Stomach (tissue), 19 donors: ENCODE measurements at places on chromosomes 2 and 18.

DNA sequence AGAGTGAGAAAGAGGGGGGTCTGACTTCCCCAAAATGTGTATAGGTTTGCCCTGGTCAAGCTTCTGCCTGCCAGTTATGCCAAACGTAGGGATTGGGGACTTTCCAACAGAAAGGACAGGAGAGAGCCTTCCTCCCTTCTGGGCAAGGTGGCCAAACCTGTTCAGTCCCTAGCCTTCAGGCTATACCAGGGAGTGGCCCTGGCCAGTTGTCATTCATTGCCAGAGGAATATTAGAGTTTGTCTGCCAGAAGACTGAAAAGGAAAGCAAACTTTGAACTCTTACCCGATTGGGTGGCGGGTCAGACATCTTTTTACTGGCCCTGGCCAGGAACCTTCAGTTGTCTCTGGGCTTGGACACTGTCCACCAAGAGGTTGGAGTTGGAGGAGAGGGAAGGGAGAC, 22.1 kb downstream of the RAB3GAP1 start:
- peaks cover 13% of the 10 kb centered on the region for H3K36me3 ChIP-seq
- H3K27ac ChIP-seq: no peak overlapping the region
- no peaks in the 10 kb centered on the region for H3K27me3 ChIP-seq
- no peaks in the 10 kb centered on the region for H3K4me1 ChIP-seq

- H3K4me3 ChIP-seq: no peak overlapping the region
- no peaks in the 10 kb centered on the region for H3K27me3 ChIP-seq
- H3K36me3 ChIP-seq: no peaks in the 10 kb centered on the region
Observed at GRCh38 chr2:191946471-191947182, 99.7 kb upstream of the CAVIN2 start.

GRCh38 chr2:109648041-109648527, 33.9 kb downstream of the SOWAHC start:
- no peak for DNase-seq
- H3K4me3 ChIP-seq: no peak overlapping the region
- no peak overlapping the region for H3K27ac ChIP-seq
- peaks cover 10% of the 10 kb centered on the region for H3K4me1 ChIP-seq
- no peaks in the 10 kb centered on the region for H3K27me3 ChIP-seq

GRCh38 chr2:118801151-118801550, 46.3 kb downstream of the EN1 start:
- H3K36me3 ChIP-seq: no peaks in the 10 kb centered on the region
- H3K4me3 ChIP-seq: no peak overlapping the region
- no peak for DNase-seq
- no peak overlapping the region for H3K27ac ChIP-seq
- H3K4me1 ChIP-seq: no peaks in the 10 kb centered on the region

- DNase-seq: no peak
- H3K27ac ChIP-seq: no peak overlapping the region
- no peaks in the 10 kb centered on the region for H3K36me3 ChIP-seq
- no peaks in the 10 kb centered on the region for H3K27me3 ChIP-seq
Observed at GRCh38 chr2:26607698-26608097, 33.5 kb downstream of the CIB4 start.

DNA sequence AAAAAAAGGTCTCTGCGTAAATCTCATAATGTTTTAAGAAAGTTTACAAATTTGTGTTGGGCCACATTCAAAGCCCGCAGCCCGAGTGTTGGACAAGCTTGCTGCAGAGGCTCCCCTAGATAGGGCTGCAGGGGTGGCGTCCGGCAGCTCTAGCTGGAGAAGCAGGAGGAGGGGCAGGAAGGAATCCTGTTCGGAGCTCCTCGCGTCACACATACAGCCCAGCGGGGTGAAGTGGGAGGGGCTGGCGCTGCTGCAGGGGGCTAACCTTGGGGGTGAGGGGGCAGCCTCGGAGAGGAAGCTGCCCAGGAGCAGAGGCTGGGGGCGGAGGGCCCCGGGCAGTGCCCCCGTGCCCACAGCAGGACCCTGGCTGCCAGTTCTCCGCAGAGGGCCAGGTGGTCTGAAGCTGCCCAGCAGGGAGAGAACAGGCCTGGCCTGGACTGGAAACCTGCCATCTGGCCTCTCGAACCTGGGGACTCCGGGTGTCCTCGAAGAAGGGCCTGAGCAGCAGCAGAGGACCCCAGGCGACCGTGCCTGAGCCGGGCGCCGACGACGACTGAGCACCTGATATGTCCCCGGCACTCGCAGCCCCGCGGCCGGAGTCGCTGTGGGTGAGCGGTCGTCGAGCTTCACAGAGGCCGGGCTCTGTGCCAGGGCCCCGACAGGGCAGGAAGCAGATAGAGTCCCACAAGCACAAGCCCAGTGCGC, 2.6 kb upstream of the GPR35 start:
- peak; percentile 45 for DNase-seq
- no peak overlapping the region for H3K27ac ChIP-seq
- H3K4me1 ChIP-seq: peaks cover 38% of the 10 kb centered on the region

DNA sequence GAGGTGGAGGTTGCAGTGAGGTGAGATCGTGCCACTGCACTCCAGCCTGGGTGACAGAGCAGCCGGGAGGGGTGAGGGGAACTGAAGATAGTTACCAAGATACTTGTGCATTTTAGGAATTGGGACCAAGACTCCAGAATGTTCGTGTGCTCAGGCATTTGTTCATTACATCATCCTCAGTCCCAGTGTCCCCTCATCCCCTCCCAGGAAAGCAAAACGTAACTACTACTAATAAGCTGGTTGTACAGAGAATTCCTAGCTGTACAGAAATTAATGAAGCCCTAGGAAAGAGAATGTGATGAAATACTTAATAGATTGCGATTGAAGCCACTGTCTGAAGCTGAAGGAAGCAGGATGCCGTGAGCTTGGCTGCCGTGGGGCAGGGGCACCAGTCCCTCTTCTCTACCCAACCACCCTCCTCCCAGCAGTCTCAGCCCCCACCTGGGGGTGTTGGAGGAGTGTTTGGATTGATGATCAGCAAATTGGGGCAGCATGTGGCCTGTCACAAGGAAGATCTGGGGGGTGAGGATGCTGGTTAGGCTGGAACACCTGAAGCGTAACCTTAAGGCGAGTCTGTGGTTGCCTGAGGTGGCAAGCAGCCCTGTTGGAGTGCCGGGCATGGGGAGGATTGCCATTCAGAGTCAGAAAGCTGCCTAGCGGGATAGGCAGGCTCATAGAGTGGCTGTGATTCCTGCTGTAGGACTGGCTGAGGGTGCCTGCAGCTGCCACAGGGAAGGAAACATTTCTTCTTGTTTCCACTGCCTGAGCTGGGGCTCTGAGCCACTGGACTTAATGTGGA, 140.9 kb downstream of the SH3RF3 start:
- H3K27me3 ChIP-seq: no peaks in the 10 kb centered on the region
- H3K36me3 ChIP-seq: no peaks in the 10 kb centered on the region
- H3K27ac ChIP-seq: no peak overlapping the region
- peaks cover 36% of the 10 kb centered on the region for H3K4me1 ChIP-seq
- no peak overlapping the region for H3K4me3 ChIP-seq
- DNase-seq: no peak

DNA sequence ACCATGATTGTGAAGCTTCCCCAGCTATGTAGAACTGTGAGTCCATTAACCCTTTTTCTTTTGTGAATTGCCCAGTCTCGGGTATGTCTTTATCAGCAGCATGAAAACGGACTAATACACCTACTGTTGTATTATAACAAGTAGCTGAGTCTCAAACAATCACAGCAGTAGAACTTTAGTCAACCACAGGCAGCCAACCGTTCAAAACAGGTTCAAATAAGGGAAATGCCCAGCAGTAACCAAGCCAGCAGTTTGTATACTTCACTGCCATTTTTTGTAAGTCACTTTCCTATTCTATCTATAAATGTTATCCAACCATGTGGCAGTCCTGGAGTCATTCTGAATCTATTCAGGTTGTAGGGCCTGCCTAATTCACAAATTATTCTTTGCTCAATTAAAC, 1560.6 kb upstream of the SLC39A10 start:
- H3K27ac ChIP-seq: no peak overlapping the region
- no peak for DNase-seq
- no peaks in the 10 kb centered on the region for H3K4me1 ChIP-seq
- H3K4me3 ChIP-seq: no peak overlapping the region

- H3K27me3 ChIP-seq: no peaks in the 10 kb centered on the region
- no peak for DNase-seq
- no peaks in the 10 kb centered on the region for H3K36me3 ChIP-seq
- no peak overlapping the region for H3K4me3 ChIP-seq
- no peak overlapping the region for H3K27ac ChIP-seq
Observed at GRCh38 chr2:205461169-205461568, 221.1 kb upstream of the NRP2 start.

DNA sequence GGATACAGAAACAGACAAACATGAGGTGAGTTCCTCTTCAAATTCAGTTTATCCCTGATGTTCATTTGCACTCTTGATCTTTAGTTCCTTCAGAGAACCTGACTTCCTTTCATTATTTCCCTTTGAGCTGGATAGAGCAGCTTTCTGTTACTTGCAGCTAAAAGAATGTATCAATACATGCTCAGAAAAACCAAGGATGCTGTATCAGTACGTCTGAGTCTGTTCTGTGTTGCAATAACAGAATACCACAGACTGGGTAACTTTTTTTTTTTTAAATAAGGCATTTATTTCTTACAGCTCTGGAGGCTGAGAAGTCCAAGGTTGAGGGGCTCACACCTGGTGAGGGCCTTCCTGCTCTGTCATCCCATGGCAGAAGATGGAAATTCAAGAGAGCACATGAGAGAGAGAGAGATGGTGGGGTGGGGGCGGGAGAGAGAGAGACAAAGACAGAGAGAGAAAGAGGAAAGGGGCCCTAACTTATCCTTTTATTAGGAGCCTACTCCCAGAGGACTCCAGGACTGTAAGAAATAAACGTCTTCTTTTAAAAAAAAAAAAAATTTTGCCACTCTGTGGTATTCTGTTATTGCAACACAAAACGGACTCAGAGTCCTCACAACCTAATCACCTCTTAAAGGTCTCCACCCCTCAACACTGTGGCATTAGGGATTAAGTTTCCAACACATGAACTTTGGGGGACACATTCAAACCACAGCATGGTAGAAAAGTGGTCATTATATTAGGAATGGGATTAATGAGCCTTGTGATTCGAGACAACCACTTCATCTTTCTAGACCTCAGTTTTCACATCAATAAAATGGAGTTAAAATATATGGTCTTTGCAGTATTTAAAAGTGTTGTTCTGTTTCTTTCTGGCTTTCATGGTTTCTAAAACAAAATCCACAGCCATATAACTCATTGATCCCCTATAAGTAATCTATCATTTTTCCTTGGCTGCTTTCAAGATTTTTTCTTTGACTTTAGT, 18.4 kb upstream of the SELENOI start:
- no peaks in the 10 kb centered on the region for H3K4me1 ChIP-seq
- no peaks in the 10 kb centered on the region for H3K27me3 ChIP-seq
- no peak for DNase-seq
- no peaks in the 10 kb centered on the region for H3K36me3 ChIP-seq

DNA sequence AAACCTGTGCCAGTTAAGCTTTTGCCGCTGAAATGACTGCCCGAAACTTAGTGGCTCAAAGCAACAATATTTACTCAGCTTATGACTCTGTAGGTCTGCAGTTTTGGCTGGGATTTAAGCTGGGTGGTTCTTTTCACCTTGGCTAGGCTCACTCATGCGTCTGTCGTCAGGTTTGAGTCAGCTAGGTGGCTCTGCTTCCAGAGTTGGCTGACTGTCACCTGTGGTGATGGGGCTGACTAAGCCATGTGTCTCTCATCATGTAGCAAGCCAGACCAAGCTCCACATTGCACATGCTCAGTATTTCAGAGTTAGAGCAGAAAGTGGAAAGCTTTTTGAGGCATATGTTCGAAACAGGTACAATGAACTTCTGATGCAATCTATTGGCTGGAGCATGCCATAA, 354.8 kb downstream of the MEIS1 start:
- DNase-seq: no peak
- H3K4me3 ChIP-seq: no peak overlapping the region
- H3K27ac ChIP-seq: no peak overlapping the region

DNA sequence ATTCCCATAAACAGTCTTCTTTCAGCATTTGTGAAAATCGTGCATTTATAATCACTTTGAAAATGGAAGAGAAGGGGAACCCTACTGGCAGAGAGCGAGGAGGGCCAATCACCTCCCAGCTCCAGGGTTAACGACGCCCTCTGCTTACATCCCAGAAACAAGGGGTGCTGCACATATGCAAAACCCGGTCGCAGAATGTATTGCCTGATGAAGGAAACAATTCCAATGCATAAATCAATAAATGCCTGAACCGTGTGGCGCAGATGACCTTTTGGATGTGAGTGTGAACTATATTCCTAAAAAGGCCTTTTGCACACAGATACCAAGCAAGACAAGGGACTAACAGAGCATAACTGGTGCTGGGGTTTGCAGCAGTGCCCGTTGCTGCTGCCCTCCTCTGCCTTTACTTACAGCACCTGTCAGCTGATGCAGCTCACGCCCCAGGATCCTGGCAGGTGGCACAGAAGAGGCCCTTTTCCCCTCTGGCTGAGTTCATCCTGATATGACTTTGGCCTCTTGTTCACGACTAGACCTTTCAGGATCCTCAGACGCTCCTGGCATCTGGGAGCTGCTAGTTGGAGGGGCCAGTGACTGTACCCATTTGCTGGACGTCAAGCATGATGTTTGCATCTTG, 67.8 kb downstream of the MYT1L start:
- H3K27me3 ChIP-seq: no peaks in the 10 kb centered on the region
- no peaks in the 10 kb centered on the region for H3K4me1 ChIP-seq
- no peak for DNase-seq
- H3K36me3 ChIP-seq: no peaks in the 10 kb centered on the region
- H3K4me3 ChIP-seq: no peak overlapping the region
- H3K27ac ChIP-seq: no peak overlapping the region

- no peaks in the 10 kb centered on the region for H3K27me3 ChIP-seq
- H3K4me1 ChIP-seq: peaks cover 4% of the 10 kb centered on the region
- DNase-seq: no peak
- H3K27ac ChIP-seq: no peak overlapping the region
- H3K4me3 ChIP-seq: no peak overlapping the region
Observed at GRCh38 chr2:166802475-166802874, 85.8 kb upstream of the XIRP2 start.

- no peak overlapping the region for H3K4me3 ChIP-seq
- H3K36me3 ChIP-seq: no peaks in the 10 kb centered on the region
- H3K27me3 ChIP-seq: no peaks in the 10 kb centered on the region
- peak overlapping the region; percentile 72 for H3K27ac ChIP-seq
Observed at GRCh38 chr2:43305517-43305916, 79.1 kb upstream of the ZFP36L2 start.

DNA sequence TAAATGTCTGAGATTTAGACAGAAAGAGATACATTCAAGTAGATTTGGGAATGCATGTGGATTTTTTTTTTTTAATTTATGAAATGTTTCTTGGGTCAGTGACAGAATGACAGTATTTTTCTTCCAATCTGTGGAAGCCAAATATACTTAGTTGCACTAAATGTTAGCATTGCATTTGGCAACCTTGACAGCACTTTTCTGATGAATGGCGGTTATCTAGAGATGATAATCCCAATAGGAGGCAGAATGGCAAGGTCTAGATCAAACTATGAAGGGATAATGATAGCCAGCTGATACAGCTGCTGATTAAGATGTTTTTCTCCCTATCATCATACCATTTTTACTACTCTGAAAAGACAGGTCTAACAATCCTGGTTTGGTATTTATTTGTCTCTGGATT, 174.5 kb upstream of the STON1 start:
- no peaks in the 10 kb centered on the region for H3K27me3 ChIP-seq
- peaks cover 48% of the 10 kb centered on the region for H3K4me1 ChIP-seq
- no peak overlapping the region for H3K27ac ChIP-seq
- DNase-seq: no peak
